Endothelial cell of coronary artery (primary cell): ENCODE measurements at places on chromosomes 12 and 14. TPM values are rescaled to one million over a fixed set of nuclear protein-coding genes. Genes with fewer than 3 reads are reported as not detected.

The LRTM2 gene
- not detected in 2 replicates for total RNA-seq

The C14orf132 gene
- total RNA-seq, result 0.66 and 2.7 TPM in 2 replicates

The JPH4 gene
- not detected in 2 replicates for total RNA-seq

The DEGS2 gene
- total RNA-seq, result 0.09 TPM in 1 of 2 replicates, not detected in the other

The AREL1 gene
- 26.6 and 29.6 TPM in 2 replicates for total RNA-seq

The SERPINA9 gene
- 0.09 TPM in 1 of 2 replicates, not detected in the other for total RNA-seq

The ACOT6 gene
- 0.09 TPM in 1 of 2 replicates, not detected in the other for total RNA-seq

The LRRK2 gene
- total RNA-seq, result 2.0 and 2.5 TPM in 2 replicates

The OTX2 gene
- not detected in 2 replicates for total RNA-seq

The PAN2 gene
- 9.3 and 21.7 TPM in 2 replicates for total RNA-seq

The TAS2R13 gene
- 0.99 and 1.8 TPM in 2 replicates for total RNA-seq

The KCNMB4 gene
- total RNA-seq, result 1.0 and 3.2 TPM in 2 replicates

The TMEM30B gene
- under 0.01 and 0.09 TPM in 2 replicates for total RNA-seq

The CCDC38 gene
- not detected in 2 replicates for total RNA-seq

The VASH1 gene
- 65.8 and 101 TPM in 2 replicates for total RNA-seq

The ZC2HC1C gene
- 0.90 and 0.94 TPM in 2 replicates for total RNA-seq

The DRAM1 gene
- total RNA-seq, result 18.4 and 27.4 TPM in 2 replicates

The FSCB gene
- not detected in 2 replicates for total RNA-seq

The ZFHX2 gene
- 0.27 and 0.38 TPM in 2 replicates for total RNA-seq

The RDH12 gene
- not detected in 2 replicates for total RNA-seq

The CTSG gene
- total RNA-seq, result not detected in 2 replicates

The PHETA1 gene
- 7.5 and 7.9 TPM in 2 replicates for total RNA-seq

The CCDC177 gene
- not detected in 2 replicates for total RNA-seq

The KRT2 gene
- total RNA-seq, result not detected in 2 replicates

The TC2N gene
- total RNA-seq, result under 0.01 TPM in 1 of 2 replicates, not detected in the other

The TPCN1 gene
- 5.2 and 10.2 TPM in 2 replicates for total RNA-seq

The METTL25 gene
- 12.5 and 13.0 TPM in 2 replicates for total RNA-seq

The KRT78 gene
- total RNA-seq, result not detected in 2 replicates

The FIGNL2 gene
- 0.18 and 0.19 TPM in 2 replicates for total RNA-seq
